ENCODE measurements at places on chromosomes 11 and 22.

DNA sequence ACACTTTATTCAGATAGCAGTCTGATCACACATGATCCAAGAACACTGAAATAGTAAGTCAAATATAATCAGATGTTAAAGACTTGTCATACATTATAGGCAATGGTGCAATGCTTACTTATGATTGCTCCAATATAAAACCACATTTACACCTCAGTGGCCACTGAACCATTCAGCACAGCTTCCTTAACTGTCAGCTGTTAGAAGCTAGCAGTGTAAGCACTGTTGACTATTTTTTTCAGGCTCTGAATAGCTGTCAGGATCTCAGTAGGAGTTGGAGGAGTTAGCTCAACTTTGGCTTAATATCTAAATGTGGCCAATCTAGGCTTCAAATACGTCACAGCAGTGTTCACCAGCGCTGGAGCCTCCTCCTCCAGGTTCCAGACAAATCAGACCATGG, 36.6 kb downstream of the METTL15 start:
- no peak for DNase-seq

DNA sequence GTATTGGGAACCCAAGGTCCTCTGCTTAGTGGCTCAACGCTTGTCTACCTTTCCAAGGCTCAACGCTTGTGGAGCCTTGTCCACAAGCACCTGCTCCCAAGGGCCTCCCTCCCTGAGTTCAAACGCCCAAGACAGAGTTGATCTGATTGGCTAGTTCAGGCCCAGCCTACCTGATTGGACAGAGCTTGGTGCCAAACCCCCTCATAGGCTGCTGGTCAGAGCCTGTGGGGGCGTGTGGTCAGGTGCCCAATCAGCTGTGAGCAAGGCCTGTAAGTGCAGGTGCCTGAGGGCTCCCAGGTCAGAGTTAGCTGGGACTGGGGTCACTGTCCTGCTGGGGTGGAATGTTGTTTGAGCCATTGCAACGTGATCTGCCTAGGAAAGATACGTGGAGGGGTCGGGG, 16.9 kb upstream of the TMPRSS6 start:
- no peak for DNase-seq

GRCh38 chr11:117179048-117179999, 781 bp downstream of the SIDT2 start:
- peak; percentile 26 for DNase-seq

DNA sequence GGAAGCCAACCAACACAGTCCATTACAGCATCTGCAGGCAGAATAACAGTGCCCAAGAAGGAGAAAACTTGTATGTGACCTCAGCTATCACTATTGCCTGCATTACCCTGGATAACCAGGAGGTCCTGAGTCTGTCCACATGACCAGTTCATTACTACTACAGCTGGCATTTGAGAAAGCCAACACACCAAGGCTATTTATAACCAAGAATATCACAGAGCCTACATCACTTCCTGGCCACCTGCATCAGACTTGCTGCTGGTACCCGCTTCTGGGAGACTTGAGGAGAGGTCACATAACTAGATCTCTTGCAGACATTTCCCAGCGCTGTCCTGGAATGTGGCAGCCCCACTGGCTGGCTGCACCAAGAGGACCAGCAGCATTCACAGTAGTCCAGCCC, 11.1 kb upstream of the OR56B4 start:
- DNase-seq: no peak

GRCh38 chr22:45096256-45096907, 67.3 kb upstream of the NUP50 start:
- DNase-seq: peak; percentile 2

DNA sequence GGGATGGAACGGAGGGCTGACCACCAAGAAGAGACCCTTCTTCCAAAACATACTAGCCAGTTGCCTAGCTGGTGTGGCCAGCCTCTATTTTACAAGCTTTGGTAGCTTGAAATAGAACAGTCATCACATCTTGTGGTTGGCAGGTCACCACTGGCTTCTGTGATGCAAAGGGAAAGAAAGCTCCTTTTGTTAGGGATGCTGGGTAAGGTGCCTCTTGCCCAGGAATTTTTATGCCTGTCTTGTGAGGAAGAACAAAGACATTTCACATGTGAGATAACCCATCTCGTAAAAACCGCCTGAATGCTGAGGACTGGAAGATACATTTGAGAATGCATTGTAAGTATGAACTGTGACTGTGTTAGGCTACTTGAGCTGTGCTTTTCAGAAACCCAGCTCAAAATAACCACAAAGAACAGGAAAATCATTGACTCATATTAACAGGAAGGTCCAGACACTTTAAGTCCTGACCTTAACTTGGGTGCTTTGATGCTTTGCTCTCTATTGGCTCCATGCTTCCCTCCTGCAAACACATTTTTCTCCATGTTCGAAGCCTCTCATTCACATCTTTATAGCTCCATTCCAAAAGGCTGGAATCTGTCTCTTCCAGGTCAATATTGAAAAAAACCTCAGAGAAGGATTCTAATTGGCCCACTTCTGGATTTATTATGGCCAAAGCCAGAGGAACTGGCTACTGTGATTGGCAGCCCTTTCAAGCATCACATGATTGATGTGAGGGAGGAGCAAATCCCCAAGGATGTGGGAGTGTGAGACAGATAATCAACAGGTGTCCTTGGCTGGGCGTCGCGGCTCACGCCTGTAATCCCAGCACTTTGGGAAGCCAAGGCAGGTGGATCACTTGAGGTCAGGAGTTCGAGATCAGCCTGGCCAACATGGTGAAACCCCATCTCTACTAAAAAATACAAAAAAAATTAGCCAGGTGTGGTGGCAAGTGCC, 53.9 kb downstream of the MICAL2 start:
- DNase-seq: no peak

GRCh38 chr11:26676641-26677040, 45.2 kb downstream of the SLC5A12 start:
- DNase-seq: no peak

DNA sequence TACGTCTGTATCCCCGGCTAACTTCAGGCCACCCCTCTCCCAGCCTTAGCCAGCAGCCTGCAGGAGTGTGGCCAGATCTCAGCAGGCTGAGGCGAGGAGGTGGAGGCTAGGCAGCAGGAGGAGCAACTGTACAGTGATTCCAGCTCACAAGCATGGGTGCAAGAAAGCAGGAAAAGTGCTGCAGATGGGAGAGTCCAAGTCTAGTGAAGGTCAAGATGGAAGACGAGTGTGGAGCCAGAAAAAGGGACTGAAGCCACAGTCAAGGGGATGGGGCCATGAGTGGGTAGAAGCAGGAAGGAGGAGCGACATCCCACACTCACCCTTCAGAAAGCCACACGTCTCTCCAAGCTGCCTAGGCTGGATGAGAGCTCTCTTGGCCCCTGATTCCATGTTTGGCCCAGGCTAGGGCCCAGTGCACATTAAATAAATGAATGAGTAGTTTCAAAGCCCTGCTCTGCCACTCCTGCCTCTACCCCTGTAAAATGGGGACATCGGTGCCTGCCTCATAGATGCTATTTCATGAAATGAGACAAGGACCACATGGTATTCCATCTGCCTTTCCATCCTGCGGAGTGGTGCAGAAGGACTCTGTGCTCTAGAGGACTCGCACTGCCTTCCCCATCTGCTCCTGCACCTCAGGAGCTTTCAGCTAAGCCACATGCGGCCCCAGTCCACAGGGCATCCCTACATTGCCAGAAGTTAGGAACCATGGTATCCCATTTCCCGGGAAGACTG, 2.9 kb downstream of the YDJC start:
- DNase-seq: no peak

- DNase-seq: no peak
Measured at GRCh38 chr11:38718659-38719058, 2120.6 kb upstream of the RAG2 start.

DNA sequence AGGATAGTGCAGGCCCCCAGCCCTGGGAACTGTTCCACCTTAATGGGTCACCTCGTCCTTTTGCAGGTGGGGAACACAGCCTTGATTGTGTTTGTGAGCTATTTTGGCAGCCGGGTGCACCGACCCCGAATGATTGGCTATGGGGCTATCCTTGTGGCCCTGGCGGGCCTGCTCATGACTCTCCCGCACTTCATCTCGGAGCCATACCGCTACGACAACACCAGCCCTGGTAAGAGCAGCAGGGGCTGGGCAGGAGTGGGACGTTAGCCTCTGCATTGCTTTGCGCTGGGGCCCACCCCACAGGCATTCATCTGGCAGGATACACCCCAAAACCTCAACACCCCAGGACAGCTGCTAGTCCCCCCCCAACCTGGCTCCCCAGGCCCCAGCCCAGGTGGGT, 14.8 kb downstream of the SLCO2B1 start:
- DNase-seq: no peak

DNA sequence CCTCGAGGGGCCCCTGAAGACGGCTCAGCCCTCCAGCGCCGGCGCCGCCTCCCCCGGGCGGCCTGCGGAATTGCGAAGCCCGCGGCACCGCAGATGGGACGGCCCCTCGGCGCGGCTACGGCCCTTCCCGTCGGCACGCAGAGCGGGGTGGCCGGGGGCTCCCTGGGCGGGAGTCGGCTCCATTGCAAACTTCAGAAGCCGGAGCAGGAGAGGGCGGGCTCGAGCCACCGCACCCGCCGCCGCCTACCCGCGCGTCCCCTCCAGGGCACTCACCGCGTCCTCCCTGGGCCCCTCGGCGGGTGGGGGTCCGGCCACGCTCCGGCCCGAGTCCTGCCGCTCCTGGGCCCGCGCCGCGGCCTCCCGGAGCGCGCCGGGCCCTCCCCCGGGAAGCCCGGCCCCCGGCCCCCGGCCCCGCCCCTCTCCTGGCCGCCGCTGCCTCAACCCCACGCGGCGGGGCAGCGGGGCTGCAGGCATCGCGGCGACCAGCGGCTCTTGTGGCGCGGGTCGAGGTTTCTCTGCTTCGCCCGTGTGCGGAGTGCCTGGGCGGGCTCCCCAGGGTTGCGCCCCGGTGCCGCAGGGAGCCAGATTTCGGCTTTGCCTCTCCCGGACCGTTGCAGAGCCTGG, at the start of gene PACSIN3:
TSS of gene PACSIN3 (minus strand) at position 359 of the 624 bp plus-strand sequence. CDS start 3,707 bp downstream, outside the sequence.
- peak; percentile 21 for DNase-seq

DNA sequence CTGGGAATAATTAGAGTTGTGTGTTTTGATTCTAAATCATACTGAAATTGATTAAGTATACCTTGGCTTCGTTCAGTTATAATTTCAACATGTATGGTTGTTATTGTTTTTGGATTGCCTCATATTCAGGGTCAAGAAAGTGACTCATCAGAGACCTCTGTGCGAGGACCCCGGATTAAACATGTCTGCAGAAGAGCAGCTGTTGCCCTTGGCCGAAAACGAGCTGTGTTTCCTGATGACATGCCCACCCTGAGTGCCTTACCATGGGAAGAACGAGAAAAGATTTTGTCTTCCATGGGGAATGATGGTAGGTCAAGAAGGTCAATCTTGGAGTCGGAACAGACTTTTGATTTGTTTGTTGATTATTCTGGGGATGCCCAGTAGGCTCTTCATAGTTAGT, 40.4 kb downstream of the KMT2A start:
- DNase-seq: no peak

- no peak for DNase-seq
Measured at GRCh38 chr22:49933236-49934159, 15.1 kb downstream of the CRELD2 start.

DNA sequence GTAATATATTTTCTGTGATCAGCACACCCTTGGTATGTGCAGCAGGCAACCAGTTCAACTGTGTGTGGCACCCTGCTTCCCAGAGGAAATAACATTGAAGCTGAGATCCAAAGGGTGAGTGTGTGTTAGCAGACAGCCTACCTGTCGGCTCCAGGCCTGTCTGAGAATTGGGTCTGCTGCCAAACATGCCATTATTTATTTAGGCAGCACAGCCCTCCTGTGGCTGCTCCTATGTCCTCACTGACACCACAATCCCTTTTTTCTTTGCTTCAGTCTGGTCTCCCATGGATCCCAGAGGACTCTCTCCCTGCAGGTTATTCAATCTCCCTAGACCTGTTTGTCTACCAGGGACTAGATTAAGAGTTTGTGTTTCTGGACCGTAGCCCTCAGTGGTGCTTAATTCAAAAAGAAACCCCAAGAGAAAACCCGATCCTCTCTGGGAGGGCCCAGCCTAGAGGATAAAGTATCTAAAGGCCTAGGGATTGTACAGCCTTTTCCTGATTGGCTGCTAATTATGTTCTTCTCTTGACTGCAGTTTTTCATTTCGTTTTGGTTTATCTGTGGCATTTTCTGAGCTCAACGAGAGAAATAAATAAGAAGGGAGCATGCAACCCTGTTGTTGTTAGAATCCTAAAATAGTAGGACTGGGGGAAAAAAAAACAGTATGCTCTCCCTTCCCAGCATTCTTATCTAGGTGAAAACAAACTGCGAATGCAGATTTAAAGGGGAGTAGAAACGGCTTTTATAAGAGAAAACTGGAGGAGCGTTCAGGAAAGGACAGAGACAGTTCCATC, 24.1 kb downstream of the KCNE3 start:
- DNase-seq: no peak

- no peak for DNase-seq
Measured at GRCh38 chr11:17845431-17845881, 110.9 kb downstream of the KCNC1 start.

DNA sequence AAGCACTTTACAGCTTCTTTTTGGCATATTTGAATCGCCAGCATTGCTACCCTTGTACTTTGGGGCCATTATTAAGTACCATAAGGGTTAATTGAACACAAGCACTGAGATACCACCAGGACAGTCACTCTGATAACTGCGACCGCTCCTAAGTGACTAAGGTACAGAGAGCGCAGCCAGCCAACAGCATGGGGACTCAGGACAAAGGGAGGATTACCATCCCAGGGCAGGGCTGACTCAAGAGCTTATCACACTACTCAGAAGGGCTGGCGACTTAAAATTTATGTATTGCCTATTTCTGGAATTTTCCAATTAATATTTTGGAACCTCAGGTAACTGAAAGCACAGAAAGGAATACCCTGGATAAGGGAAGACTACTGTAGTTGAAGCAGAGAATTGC, 479 bp downstream of the ZNF280A start:
- DNase-seq: no peak

DNA sequence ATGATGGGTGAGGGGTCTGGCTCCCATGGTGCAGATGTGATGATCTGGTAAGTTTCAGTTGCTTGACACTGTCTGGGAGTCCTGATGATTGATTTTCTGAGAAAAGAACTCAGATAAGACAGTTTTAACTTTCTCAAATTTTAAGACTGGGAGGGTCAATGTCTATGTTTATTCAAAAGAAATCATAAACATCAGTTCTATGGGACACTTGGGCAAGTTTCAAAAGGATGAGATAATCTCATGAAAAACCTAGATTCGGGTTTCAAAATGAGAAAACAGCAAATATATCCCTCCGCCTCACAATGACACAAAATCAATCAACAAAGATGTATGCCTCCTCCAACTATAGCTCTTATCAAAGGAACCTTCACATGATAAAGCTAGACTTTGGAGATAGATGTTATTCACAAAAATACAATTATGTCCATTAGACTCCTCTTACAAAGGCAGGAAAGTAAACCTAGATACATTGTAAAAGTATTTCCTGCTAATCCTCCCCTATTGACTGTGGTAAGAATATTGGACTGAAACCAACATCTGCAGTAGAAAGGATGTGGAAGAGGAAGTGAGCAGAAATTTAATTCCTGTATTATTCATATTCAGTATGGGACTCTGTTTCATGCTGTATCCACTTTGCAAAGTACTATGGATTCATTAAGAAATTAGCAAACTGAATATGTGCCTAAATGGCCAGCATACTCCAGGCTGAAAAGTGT, 21.6 kb downstream of the SVIP start:
- DNase-seq: no peak
